Epithelial cell of proximal tubule (primary cell): ENCODE measurements at places on chromosomes 1 and 21. TPM values are rescaled to one million over a fixed set of nuclear protein-coding genes. Genes with fewer than 3 reads are reported as not detected.

The TRIM45 gene
- total RNA-seq: 5.1 and 8.2 TPM in 2 replicates

The YTHDF2 gene
- total RNA-seq: 49.8 and 76.0 TPM in 2 replicates

The HMGCL gene
- total RNA-seq: 22.1 and 38.5 TPM in 2 replicates

The PGBD5 gene
- 12.9 and 18.0 TPM in 2 replicates for total RNA-seq

The DPH5 gene
- 14.2 and 38.8 TPM in 2 replicates for total RNA-seq

The MTFR1L gene
- 21.6 and 27.3 TPM in 2 replicates for total RNA-seq

The ACTL8 gene
- total RNA-seq: not detected in 2 replicates

The CD1B gene
- not detected in 2 replicates for total RNA-seq

The CD48 gene
- not detected in 2 replicates for total RNA-seq

The CR1L gene
- not detected in 2 replicates for total RNA-seq

The PIGP gene
- total RNA-seq: 7.7 and 13.5 TPM in 2 replicates

The GLIS1 gene
- total RNA-seq: 2.5 and 2.7 TPM in 2 replicates

The KLHL12 gene
- 19.2 and 25.9 TPM in 2 replicates for total RNA-seq

The TAS1R1 gene
- total RNA-seq: not detected in 2 replicates

The DPYD gene
- 2.9 and 5.1 TPM in 2 replicates for total RNA-seq

The TMIGD3 gene
- not detected in 2 replicates for total RNA-seq

The ERG gene
- total RNA-seq: 0.29 TPM in 1 of 2 replicates, not detected in the other
